ENCODE measurements at places on chromosomes 13 and 19.
A peak's percentile ranks its signal among the peaks of the same experiment; 100 is the strongest.

DNA sequence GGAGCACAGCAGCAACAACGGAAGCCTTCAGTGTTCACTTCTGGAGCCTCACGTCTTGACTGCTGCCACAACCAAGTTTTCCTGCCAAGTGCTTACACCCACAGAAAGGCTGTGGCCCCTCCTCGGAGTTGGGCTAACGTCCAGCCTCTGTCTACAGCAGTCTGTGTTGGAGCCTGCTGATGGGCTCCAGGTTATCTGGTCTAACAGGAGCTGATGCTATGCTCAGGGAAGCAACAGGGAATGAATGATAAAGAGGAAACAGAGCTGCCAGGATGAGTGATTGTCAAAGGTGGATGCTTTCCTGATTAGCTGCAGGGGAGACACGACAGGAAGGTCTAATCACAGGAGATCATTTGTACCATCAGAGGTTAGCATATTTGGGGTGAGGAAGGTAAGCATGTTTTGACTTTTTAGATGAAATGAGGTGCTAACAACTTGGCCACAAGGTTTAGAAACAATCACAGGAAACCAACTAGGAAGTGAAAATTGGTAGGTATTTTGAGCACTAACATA lies 53.8 kb upstream of the RCBTB2 start:
- no peak for DNase-seq

- DNase-seq: no peak
Measured at GRCh38 chr13:108342369-108343289, 73.1 kb downstream of the TNFSF13B start.

DNA sequence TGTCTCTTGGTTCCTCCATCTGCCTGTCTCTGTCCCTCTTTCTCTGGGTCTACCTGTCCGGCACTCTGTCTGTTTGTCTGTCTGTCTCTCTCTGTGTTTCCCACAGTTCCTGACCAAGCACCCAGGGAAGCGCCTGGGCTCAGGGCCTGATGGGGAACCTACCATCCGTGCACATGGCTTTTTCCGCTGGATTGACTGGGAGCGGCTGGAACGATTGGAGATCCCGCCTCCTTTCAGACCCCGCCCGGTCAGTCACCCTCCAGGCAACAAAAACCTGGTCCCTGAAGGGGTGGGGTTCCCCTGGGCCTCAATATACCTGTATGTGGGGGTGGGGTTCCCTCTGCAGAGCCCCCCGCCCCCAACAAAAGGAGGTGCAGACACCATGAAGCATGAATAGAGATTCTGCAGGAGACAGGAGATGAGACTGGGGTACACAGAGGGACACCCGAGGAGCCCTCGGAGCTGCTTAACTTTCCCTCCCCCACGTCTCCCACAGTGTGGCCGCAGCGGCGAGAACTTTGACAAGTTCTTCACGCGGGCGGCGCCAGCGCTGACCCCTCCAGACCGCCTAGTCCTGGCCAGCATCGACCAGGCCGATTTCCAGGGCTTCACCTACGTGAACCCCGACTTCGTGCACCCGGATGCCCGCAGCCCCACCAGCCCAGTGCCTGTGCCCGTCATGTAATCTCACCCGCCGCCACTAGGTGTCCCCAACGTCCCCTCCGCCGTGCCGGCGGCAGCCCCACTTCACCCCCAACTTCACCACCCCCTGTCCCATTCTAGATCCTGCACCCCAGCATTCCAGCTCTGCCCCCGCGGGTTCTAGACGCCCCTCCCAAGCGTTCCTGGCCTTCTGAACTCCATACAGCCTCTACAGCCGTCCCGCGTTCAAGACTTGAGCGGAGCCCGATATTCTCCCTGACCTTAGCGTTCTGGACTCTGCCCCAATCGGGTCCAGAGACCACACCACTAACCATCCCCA lies 2.6 kb upstream of the CACNG7 start:
- peak; percentile 53 for DNase-seq

- no peak for DNase-seq
Measured at GRCh38 chr19:32651729-32652140, 23.2 kb downstream of the ANKRD27 start.

DNA sequence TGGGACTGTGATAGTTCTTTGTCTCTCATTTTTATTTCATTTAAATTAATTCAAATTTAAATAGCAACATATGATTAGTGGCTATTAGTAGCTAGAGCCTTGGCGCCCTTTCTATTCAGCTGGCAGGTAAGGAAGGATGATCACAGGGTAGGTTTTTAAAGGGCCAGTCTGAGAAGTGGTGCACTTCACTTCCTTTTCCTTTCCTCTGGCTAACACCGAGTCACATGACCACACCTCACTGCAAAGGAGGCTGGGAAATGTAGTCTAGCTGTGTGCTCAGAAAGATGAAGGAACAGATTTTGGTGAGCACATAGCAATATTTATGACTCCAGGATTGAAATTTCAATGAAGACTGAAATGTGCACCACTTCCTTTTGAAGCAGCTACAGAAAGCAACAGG lies 128.7 kb downstream of the TSHZ3 start:
- no peak for DNase-seq

- DNase-seq: no peak
Measured at GRCh38 chr13:41455725-41456419, 1.5 kb upstream of the RGCC start.

- no peak for DNase-seq
Measured at GRCh38 chr13:76715621-76716020, 170.6 kb downstream of the KCTD12 start.

DNA sequence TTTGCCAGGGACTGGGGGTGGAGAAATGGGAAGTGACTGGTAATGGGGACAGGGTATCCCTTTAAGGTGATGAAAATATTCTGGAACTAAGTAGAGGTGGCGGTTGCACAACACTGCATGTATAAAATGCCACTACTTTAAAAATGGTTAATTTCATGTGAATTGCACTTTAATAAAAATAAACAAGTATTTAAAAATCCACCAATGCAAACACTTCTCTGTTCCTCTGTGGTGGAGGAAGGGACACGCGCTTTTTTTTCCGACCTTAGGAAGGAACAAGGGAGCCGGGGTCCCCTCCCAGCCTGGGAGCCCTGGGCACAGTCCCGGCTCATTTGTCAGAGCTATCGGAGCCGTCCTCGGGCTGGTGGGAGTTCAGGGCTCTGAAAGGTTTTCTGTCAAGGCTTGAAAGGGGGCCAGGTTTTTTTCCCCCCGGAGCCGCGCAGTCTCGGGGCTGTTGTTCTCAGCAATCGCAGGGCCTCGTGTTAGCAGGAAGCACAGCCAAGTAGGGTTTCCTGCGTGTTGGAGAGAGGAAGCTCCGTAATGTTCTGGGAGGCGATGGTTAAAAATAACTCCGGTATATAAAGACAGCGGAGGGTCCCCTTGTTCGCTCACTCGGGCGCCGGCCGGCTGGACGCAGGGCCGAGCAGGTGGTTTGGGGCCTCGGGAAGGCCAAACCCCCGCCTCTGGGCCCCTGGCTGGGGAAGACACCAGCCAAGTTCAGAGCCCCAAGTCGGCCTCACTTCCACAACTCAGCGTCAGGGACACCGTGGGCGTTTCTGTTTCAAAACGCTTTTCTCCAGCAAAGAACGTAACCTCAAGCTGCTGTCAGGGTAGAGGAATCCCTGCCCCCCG lies 41.2 kb upstream of the KLF2 start:
- DNase-seq: no peak

DNA sequence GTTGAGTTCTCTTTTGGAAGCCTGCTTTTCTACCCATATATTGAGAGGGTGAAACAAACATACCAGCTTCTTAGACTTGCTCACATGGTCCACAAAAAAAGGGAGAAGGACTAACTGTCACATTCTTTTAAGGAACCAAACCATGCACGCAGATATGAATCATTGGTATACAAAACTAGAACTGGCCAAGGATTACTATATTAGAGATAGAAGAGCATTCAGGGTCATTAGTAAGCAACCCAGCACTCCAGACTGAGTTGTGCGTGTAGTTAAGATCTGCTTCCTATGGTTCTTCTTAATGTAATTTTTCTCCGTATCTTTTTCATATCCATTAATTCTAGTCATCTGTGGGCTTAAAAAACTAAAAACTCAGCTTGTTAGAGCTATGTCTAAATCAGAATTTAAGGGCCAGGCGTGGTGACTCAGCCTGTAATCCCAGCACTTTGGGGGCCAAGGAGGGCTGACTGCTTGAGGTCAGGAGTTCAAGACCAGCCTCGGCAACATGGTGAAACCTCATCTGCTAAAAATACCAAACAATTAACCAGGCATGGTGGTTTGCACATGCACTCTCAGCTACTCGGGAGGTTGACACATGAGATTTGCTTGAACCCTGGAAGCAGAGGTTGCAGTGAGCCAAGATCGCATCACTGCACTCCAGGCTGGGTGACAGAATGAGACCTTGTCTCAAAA lies 19.6 kb downstream of the ALG5 start:
- DNase-seq: no peak

- no peak for DNase-seq
Measured at GRCh38 chr13:59674616-59675015, 489.1 kb downstream of the DIAPH3 start.

DNA sequence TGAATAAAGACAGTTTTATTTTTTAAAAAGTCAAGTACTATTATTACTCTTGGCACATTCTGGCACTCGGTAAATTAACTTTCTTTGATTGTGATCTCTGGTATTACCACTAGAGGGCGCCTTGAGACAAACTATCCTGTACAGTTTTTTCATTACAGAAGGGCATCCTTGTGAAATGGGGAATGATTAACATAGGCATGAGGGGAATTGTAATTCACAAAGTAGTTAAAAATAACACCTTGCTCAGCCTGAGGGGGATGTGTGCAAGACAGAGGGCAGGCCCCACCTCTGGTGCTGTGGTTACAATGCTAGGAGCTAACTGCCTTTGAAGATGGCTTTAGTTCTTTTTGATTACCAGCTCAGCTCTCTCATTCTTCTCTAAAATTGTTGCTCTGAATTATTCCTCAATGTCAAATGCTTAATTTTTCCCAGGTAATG lies 24.2 kb upstream of the C1QTNF9B start:
- no peak for DNase-seq

DNA sequence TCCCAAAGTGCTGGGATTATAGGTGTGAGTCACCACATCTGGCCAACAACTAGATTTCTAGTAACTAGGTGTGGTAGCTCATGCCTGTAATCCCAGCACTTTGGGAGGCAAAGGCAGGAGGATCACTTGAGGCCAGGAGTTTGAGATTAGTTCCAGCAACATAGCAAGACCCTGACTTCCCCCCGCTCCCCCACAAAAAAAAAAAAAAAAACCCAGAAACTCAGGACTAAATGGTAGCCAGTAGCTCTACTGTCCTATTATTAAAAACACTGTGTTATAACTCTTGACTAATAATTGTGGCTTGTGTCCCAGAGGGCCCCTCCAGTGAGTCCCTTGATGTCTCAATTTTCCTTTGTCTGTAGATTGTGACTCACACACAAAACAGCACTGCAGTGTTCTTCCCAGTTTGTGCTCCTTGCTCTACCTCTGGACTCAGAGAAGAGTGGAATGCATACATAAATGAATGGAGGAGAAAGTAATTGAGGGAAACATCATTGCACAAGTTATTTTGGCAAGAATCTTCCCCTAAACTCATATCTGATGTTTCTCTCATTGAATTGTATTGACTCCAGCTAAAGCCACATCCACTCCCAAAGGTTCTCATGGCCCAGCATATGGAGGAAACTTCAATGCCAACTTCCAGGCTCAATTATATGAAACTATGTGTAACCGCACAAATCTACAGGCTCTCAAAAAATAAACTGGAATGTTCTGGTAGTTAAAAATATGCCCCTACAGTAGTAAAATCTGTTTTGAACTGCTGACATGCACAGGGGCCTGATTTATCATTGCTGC lies 8.8 kb downstream of the TPT1 start:
- peak; percentile 19 for DNase-seq
